ENCODE measurements at places on chromosomes 7 and 10.

GRCh38 chr10:71486484-71487114, 89.9 kb downstream of the CDH23 start:
- peak; percentile 64 for DNase-seq

- DNase-seq: no peak
Measured at GRCh38 chr7:101843293-101844271, 26.2 kb downstream of the CUX1 start.

DNA sequence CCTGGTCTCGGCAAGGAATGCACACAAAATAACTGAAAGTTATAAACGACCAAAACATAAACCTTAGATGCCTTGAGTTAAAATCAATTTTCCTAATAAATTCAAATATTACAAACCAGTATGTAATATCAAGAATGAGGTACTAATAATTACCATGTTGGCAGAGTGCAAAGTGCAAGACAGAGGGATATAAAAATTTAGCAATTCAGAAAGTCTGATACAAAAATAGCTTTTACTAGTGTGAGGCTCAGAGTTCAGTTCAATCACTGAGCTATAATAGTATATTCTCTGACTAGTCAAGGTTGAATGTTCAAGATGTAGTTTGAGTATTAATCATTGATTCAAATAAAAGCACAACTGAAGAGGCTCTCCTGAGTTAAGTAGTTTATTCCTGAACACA, 4.8 kb upstream of the AUTS2 start:
- no peak for DNase-seq

DNA sequence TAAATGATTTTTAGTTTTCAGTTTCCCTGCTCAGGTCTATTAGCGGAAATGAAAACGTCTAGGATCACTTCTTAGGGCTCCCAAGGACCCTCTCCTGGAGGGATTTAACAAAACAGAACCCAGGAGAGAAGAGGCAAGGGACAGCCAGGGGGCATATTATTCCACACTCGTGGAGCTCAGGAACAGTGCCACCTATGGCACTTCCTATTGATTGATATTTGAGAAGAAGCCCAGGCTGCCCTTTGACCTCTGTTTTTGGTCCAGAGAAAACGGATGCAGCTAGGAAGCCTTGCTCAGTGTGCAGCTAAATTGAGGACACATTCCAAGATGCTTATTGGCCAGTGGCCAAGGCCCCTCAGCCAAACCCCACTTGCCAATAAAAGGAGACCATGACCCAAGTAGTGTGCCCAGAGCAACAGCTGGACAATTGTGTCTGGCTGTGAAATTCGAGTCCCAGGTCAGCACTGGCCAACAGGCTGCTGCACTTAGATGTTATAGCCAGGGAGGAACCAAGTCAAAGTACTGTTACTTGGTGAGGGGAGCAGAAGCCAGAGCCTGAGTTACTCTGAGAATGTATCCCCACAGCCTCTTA, 24.0 kb upstream of the GPNMB start:
- no peak for DNase-seq

DNA sequence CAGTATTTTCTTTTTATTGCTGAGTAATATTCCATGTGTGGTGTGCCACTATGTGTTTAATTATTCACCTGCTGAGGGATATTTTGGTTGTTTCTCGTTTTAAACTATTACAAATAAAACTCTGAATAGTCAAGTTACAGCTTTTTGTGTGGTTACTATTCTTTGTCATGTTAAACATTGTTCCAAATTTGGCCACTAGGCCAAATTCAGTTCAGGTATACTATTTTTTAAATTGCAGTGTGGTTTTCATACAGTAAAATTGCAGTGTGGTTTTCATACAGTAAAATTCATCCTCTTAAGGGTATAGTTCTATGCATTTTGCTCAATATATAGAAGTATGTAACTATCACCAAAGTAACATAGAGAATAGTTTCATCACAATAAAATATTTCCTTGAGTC, 97.4 kb upstream of the FAM3C start:
- no peak for DNase-seq

DNA sequence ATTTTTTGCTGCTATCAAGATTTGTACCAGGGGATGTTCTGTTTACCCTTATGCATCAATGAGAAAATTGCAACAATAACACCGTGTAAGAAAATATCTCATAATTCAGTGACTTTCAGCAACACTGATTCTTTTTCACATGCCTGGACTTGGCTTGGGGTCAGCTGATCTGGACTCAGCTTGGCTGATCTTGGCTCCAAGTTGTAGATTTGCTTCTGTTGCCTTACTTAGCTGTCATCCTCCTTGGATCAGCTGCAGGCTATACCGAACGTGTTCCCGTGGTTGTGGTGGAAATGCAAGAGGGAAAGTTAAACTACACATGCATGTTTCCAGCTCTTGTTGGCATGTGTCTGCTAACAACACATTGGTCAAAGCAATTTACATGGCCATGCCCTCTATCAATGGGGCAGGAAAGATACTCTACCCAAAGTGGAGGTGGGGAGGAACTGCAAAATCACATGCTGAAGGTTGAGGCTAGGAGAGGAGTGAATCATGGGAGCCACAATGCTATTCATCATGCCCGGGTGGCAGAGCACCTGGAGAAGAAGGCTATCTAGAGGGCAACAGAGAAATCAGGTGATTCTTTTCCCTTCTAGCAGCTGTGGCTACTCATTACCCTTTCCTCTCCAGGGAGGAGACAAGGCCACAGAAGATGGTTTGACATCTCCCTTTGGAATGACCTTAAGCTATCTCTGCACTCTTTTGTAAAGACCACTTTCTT, 1276.3 kb upstream of the AUTS2 start:
- DNase-seq: no peak

DNA sequence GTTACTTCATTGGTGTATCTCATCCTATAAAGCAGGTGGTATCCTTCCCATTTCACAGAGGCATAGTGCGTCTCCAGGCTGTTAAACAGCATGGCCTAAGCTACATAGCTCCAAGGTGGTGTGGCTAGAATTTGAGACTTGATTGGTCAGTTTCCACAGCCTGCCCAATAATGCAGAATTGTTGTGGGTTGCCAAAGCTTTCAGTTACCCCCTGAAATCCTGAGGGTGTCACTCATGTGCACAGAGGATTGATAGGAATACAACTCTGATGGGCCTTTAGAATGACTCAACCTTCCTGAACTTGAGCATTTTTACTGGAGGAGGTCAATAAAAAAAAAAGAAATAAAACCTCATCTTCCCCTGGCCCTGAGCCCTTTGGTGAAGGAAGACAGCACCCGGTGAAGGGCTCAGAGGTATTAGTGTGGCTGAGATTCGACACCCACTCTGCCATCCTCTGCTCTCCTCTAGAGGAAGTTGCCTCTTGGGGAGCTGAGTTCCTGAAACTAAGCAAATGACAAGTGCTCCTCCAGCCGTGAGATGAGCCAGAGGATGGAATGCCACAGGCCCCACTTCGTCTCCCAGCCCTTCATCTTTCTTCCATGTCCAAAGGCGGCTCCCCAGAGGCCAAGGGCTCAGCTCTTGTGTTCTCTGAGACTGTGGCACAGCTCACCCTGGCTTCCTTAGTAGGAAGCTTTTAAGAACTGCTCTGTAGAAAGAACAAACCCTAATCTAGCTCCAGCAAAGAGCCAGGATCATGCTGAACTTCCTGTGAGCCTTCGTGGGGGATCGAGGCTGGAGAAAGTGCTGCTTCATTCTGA, 1.0 kb downstream of the ACSL5 start:
- no peak for DNase-seq

DNA sequence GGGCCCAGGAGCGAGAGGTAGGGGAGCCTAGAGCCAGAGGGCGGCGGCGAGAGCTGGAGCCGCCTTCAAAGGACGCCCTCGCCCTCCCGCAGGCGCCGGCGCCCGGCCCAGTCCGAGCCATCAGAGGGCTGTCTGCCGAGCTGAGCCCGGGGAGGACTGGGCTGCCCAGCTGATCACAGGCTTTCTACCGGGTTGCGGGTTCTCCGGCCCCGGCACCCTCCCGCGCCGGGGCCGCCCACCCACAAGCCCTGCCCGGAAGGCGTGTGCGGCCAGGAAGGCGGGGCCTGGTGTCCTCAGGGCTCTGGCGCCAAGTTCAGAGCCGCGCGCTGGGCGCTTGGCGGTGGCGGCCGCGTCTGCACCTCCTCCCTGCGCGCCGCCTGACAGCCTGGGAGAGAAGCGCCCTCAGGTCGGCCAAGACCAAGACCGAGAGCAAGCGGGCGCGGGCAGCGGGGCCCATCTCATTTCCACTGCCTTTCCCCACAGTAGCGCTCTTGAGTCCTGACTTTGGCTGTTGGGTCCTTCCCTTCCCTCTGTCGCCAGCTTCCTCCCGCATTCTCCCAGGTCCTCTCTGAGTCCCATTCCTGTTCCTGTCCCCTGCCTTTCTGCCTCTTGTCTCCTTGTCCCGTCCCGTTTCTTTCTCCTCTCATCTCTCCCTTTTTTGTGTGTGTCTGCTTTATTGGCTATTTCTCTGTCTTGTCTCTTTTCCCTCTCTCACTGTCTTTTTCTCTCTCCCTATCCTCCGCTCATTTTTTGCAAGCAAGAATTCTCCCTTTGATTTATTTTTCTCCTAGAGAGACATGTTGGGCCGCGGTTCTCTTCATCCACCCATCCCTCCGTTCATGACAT, 60.6 kb upstream of the MSMB start:
- DNase-seq: peak; percentile 86

DNA sequence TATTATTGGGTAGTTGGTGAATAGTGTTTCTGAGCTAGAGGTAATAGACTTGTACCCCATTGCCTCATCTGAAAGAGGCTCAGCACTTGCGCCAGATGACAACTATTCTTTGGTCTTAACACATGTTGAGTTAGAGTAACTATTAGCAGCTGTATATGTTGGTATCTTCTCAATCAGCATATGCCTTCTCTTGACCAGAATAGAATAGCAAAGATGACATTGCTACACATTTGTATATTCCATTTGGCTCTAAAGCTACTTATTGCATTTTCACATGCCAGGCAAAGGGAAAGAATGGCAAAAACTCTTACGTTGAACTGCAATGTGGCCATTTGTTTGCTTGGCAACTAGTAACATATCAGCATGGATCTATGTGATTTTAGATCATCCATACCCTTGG, 173.8 kb upstream of the AGR3 start:
- DNase-seq: no peak

- DNase-seq: no peak
Measured at GRCh38 chr10:79084972-79085597, 16.3 kb downstream of the ZMIZ1 start.

- DNase-seq: no peak
Measured at GRCh38 chr7:47336472-47337425, 245.2 kb downstream of the TNS3 start.

DNA sequence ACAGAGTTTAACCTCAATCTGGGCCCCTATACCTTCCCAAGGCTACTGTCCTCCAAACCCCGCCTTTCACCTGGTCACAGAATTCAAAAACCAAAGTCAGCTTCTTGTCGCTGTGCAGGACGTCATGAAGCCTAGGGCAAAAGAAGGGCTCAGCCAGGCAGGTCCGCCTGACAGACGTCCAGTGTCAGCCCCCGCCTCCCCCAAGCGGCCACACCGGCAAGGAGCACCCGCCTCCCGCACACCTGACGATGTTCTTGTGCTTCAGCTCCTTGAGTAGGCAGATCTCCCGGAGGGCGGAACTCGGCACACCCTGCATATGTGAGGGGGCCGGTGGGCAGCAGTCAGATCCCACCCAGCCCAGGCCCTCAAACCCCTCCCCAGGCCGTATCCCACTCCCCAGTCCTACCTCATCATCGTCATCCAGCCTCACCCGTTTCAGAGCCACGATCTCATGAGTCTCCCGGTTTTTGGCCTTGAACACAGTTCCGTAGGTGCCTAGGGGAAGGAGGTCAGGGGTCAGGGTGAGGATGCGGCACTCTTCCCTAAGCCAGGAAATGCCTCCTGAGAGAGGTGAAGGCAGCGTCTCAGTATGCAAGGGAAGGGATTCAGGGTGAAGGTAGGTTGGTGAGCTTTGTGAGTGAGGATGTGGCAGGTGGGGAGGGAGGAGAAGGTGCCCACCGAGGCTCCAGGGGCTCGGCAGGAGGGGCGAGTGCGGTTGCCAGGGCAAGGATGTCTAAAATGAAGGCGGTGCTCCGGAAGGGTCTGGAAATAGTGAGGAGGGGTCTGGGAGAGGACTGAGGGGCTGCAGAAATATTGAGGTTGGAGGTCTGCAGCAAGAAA, 811 bp downstream of the CDK5 start:
- no peak for DNase-seq

- no peak for DNase-seq
Measured at GRCh38 chr7:91088691-91089090, 175.5 kb upstream of the FZD1 start.

GRCh38 chr7:108724251-108725100, 154.8 kb downstream of the DNAJB9 start:
- no peak for DNase-seq

DNA sequence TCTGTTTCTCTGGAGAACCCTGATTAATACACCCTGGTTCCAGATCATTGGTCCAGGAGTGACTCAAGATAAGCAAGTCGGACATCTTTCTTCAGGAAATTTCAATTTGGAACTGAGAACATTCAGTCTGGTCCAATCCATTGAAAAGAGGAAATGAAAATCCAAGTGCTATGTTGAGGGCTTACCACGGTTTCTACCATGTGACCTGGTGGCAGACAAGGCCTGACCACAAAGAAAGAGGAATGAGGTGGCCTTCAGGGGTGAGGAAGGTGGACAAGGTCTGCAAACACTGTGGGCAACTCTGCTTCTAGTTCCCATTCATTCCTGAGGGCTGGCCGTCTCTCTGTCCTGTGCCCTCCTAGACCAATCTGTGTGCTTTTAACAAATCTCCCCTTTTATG, 149.2 kb upstream of the GHITM start:
- no peak for DNase-seq

- DNase-seq: no peak
Measured at GRCh38 chr10:27364028-27364427, 123.4 kb upstream of the ACBD5 start.

GRCh38 chr10:70186571-70186970, 16.3 kb upstream of the SAR1A start:
- DNase-seq: no peak

DNA sequence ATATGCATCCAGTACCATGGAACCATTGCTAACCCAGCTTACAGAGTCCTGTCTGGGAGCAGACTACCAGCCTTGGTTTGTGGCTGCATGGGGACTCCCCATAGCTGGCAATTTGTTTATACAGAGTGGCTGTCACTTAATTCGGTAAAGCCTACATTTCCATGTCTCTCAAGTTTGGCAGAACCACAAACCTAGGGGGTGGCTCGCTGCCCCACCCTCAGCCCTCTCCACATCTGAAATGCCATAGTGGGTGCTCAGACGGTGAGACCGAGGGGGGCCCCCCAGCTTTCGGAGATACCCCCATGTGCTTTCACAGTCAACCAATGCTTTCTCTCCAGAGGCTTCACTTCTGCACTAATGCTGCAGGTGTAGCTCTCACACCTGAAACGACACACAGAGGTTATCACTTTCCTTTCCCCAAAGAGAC, 75.5 kb upstream of the KAT6B start:
- no peak for DNase-seq

DNA sequence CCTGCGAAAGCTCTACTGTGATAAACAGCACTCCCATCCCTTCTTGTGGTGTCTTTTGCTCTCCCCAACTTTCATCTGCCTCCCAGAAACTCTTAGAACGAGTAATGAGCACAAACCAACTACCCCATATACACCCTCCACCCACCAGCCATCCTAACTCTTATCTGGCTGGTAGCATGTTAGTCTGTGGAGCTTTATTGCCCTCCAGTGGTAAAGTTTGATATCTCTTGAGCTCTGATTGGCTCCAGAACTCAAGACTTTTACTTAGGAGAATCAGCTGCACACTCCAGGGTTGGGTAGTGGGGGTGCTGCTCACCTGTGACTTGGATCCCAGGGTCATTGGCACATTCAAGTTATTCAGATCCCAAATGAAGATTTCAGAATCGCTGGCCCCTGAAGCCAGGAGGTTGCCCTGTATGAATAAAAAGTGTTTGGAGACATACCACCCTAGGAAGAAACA, 10.9 kb downstream of the SEC31B start:
- peak; percentile 70 for DNase-seq

- no peak for DNase-seq
Measured at GRCh38 chr10:81179324-81179723, 641.6 kb downstream of the SH2D4B start.

All from SK-N-SH (cell line).